ENCODE measurements at places on chromosomes 16 and 17.

DNA sequence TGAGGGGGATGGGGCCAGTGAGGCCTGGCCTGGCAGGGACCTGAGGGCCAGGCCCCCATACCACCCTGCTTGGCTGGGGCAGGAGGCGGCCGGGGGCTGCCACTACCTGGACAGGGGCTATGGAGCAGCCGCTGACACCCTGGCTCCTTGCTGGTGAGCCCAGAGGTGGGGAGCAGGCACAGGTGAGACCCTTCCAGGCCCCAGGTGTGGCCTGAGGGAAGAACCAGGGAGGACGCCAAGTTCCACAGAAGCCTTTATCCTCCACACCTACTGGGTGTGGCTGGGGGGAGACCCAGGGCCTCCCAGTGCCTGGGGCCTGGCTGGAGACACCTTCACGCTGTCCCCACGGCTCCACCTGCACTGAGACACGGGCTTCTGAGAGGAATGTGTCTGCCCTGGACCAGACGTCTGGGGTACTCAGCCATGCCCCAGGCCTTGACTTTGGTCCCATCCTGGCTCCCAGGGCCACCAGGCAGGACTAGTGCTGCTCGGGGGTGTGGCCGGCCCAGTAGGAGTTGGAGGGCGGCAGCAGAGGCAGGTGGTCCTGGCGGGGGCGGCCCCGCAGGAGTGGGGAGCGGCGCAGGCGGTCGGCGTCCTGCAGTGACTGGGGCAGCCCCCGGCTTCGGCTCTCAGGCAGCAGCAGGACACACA is 4.7 kb downstream of the SLC22A31 start:
- DNase-seq = no peak

DNA sequence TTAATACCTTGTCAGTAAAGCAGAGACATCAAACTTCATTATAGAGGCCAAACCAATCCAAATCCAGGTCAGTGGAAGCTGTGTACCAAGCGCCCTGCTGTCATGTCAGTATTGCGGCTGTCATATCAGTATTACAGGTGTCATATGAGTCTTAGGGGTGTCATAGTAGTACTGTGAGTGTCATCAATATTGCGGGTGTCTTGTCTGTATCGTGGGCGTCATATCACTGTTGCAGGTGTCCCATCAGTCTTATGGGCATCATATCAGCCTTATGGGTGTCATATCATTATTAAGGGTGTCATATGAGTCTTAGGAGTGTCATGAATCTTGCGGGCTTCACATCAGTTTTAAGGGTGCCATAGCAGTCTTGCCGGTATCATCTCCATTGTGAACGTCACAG is 6.0 kb upstream of the PRDM7 start:
- no peak for DNase-seq

DNA sequence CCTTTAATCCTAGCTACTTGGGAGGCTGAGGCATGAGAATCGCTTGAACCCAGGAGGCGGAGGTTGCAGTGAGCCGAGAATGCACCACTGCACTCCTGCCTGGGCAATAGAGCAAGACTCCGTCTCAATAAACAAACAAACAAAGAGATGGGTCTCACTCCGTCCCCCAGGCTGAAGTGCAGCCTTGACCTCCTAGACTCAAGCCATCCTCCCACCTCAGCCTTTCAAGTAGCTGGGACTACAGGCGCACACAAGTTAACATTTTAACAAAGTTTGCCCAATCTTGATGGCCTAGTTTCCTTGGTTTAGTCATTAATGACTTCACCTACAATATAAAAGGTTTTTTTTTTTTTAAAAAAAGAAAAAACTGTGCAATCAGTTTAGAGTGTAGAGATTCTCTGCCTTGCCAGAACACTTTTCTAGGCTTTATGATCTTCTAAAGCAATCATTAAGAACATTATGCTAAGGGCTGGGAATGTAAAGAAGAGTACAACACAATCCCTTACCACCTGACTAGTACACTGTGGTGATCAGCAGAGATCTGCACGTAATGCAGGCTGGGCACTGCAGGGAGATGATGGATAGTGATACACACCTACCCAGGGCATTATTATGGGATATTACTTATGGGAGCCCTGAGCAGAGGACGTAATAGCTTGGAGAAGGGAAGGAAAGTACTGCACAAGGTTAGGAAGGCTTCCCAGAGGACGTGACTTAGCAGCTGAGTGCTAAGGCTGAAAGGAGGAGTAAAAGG is 6.9 kb downstream of the GOT2 start:
- DNase-seq = no peak

GRCh38 chr17:8894673-8895578 is 27.5 kb upstream of the PIK3R6 start:
- peak; percentile 25 for DNase-seq

GRCh38 chr16:53766304-53767016 is 62.5 kb downstream of the FTO start:
- no peak for DNase-seq

All from stimulated activated CD4-positive, alpha-beta T cell treated with anti-CD3 and anti-CD28 coated beads, Interleukin-12 subunit alpha, Interleukin-12 subunit beta, amount 100 ng/mL, for 4 hours (primary cell).